ENCODE measurements at places on chromosomes 13 and 19.

GRCh38 chr13:91426913-91427312 lies 28.5 kb downstream of the GPC5 start:
- DNase-seq: no peak

- no peak for DNase-seq
Measured at GRCh38 chr19:34713262-34713637, 20.8 kb upstream of the ZNF181 start.

DNA sequence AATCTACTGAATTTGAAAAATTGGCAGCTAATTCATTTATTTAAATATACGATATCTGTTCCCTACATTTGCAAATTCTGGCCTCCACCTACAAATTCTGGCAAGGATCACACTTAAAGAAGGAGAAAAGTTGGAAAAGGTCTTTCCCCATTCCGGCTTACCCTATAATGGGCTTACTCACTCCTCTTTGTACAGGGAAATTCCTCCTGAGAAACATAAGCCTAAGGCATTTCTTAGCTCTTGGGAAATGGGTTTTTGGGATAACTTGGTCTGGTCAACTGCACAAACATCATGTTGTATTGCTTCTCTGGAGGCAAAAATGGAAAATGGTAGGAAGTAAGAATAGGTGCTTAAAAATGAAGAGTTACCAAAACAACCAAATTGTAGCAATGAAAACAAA lies 25.5 kb downstream of the KCTD12 start:
- DNase-seq: no peak

- no peak for DNase-seq
Measured at GRCh38 chr13:100394005-100394695, 194.4 kb downstream of the GGACT start.

DNA sequence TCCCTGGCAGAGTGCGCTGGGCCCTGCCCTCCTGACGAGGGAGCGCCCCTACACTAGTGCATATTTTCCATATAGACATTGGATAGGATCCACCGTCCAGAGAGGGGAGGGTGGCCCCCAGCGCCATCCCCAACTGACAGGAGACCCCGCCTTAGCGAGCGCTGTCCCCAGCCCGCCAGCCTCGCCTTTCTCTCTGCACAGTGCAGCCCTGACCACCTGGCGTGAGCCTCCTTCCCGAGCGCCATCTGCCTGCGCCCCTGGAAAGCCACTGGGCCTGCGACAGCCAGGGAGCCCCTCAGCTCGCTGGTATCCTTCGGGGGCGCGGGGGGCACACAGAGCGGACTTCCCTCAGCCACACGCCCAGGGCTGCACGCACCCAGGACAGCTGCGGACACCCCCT lies 42.1 kb upstream of the ATP12A start:
- no peak for DNase-seq

- DNase-seq: no peak
Measured at GRCh38 chr13:42396501-42396900, 124.5 kb downstream of the AKAP11 start.

- no peak for DNase-seq
Measured at GRCh38 chr13:48093588-48093987, 1.3 kb downstream of the MED4 start.

DNA sequence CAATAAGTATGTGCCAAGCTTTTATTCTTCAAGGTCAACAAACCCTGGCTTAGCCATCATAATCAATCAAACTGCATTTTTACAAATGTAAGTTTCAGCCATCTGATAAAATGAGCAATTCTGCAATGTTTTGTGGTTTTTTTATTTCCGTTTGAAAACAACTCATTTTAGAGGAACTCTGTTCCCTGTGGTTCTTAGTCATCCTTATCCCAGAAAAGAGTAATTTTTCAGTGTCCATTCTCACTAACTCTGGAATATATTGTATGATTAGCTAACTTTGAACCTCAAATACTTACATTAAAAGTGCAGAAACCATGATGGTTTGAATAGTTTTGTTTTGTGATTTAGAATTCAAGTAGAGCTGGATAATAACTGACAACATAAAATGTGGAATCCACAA lies 87.6 kb downstream of the IRS2 start:
- no peak for DNase-seq

GRCh38 chr13:98056839-98057410 lies 86.0 kb upstream of the FARP1 start:
- DNase-seq: no peak

DNA sequence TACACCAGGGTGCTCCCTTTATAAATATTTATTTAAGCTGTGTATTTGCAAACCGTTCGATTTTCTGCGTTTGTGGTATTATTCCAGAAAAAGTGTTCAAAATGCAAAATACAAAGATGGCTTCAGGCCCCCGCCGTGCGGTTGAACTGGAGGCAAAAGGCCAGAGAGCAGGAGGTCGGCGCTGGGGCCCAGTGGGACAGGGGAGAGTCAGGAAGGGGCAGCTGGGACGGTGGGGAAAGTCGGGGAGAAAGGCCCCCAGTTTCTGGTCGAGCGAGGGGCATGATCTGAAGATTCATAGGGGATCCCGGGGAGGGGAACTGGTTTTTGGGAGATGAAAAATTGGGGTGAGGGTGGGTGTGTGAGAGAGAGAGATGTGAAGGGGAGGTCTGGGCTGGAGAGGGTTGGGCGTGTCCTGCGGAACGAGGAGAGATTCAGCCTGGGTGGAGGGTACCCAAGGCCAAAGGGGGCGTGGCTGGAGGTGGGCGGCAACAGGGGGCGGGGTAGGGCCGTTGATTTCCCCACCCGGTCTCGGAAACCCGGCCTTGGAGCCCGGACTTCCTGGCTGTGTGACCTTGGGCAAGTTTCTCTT lies 678 bp downstream of the ISOC2 start:
- DNase-seq: no peak

- DNase-seq: no peak
Measured at GRCh38 chr13:109870274-109870673, 83.9 kb upstream of the IRS2 start.

- no peak for DNase-seq
Measured at GRCh38 chr13:98280176-98280510, 103.1 kb upstream of the RNF113B start.

DNA sequence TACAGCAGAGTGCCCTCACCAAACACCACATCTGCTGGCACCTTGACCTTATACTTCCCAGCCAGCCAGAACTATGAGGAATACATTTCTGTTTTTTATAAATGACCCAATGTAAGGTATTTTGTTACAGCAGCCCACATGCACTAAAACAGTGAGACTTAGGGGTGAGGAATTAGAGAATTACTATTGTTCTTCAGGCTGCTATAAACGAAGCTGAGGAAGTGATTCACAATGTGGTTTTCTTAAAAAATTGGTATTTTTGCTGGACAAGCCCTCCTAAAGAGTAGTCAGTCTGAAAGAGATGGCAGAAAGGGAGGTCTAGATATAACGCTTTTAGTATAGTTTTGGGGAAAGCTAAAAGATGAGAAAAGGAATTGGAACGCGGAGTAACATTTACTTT lies 101.0 kb downstream of the SLITRK6 start:
- no peak for DNase-seq

- no peak for DNase-seq
Measured at GRCh38 chr13:45401314-45401713, 16.9 kb downstream of the SLC25A30 start.

DNA sequence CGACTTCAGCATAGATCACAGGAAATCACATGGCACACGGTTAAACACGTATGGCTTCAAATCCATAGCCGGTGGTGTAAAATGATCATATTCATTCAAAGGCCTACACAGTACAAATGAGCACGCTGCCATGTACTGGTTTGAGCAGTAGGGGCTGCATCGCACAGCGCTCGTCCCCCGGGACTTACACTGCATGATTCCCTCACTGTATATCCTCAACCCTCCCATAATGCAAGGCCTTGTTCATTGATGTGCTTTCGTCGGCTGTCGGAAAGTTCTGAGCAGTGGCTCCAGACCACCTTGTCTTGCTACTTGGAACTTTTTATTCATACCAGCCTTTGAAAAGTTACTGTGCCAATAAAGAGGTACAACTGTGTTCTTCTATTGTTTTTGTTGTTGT lies 578.2 kb downstream of the MYO16 start:
- no peak for DNase-seq

GRCh38 chr13:88628882-88629281 lies 957.7 kb downstream of the SLITRK5 start:
- no peak for DNase-seq

- no peak for DNase-seq
Measured at GRCh38 chr13:70311191-70311590, 202.9 kb upstream of the KLHL1 start.

DNA sequence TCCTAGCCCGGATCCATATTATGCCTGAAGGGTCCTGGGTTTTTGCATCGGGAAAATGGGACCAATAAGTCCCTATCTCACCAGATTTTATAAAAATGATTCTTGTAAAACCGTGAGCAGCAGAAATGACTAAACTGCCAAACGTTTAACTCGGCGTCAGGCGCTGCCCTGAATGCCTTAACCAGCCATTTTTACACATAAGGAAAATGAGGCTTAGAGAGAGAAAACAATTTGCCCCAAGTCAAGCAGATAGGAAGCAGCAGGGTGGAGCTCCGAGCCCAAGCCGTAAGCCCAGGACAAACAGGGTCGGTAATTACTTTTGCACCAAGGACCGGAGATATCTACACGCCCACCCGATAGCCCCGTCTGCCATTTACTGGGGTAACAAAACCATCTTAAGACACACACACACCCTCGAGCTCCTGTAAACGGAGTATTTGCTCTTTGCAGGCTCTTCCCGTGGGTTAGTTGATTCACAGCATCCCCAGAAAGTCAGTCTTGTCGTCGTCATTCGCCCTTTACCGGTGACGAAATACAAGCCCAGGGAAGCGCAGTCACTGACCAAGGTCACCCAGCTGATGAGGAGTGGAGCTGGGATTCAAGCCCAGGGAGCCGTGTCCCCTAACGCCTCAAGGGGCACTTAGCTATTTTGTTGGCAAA lies 16.0 kb upstream of the MRI1 start:
- DNase-seq: no peak

DNA sequence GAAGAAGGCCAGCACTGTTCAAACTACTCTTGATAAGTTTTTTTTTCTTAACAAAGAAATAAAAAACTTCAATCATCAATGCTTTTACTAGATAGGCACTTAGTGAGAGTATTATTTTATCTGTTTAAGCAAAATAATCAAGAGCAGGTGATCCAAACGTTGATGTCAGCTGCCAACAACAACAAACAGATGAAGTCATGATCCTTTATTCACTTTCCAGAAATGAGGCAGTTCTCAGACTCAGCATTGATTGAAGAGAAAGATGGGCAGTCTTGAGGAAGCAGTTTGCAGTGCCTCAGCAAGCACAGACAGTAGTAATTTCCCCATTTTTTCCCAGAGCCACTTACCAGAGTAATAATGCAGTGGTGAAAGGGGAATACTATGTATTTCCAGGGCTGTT lies 38.4 kb upstream of the CSNK1A1L start:
- DNase-seq: no peak

GRCh38 chr19:14603990-14604387 lies 21.1 kb downstream of the CLEC17A start:
- no peak for DNase-seq

DNA sequence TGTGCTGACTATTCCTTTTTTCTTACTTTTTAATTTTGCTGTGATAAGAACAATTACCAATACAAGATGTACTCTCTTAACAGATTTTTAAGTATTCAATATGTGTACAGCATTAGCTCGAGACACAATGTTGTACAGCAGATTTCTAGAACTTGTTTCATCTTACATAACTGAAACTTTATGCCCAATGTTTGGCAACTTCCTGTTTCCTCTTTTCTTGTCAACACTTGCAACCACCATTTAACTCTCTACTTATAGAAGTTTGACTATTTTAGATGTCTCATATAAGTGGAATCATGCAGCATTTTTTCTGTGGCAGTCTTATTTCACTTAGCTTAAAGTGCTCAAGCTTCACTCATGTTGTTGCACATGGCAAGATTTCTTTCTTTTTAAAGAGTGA lies 1426.8 kb downstream of the SLITRK5 start:
- no peak for DNase-seq

DNA sequence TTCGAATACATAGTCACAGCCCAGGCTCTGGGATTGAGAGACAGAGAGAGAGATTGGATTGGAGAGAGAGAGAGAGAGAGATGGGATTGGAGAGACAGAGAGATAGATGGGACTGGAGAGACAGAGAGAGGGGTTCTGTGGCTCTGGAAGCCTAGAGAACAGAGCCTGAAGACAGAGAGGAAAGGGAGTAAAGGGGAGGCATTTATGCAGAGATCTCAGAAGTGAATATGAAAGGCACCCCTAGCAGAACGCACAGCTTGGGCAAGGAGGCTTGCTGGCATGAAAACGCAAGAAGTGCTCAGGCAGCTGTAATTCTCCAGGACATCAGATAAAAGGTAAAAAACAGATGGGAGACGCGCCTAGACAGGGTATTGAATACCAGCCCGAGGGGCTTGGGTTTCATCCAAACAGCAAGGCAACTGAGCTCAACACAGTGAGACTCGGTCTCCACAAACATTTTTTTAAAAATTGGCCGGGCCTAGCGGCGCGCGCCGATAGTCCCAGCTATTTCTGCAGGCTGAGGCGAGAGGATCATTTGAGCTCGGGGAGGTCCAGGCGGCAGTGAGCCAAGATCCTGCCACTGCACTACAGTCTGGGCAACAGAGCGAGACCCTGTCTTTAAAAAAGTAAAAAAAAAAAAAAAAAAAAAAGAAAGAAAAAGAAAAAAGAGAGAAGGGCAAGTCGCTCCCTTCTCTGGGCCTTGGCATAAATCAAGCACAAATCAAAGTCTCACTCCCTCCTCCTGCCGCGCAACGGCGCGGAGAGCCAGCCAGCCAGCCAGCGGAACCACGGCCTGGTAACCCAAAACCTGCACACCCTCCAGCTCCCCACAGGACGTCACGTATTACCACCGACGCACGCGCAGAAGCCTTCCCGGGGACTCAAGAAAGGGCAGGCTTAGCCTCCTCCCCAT lies 774 bp upstream of the PPP2R1A start:
- DNase-seq: no peak

- DNase-seq: no peak
Measured at GRCh38 chr13:113924184-113924901, 49.5 kb downstream of the C13orf46 start.

DNA sequence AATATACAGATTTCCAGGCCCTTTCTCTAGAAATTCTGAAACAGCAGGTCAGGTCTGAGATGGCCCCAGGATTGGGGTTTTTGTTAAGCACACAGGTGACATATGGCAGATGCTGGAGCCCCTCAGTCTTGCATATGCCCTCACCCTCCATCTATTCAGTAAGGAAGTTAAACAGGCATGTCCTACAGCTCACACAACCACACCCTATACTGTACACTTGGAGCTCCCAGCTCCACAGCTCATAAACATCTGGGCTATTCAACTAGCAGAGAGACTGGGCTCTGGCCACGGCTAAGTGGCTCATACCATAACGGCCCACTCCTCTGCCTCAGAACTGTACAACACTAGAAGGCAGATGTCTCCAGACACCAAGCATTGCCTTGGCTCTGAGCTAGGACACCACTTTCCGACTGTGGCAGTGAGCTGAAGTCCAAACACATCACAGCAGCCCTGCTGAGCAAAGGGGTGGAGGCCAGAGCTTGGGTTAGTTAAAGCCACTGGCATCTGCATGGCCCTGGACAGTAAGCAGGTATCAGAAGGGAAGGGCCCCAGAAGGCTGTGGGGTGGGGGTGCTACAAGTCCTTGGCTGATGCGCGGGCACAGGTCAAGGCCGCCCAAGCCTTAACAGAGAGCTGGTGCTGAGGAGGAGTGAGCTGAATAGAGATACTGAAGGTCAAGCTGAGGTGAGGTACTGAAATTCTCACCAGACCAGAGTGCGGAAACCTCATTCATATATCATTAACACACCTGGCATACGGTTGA lies 79.1 kb downstream of the ABCC4 start:
- DNase-seq: no peak

Measured in GOT3 (cell line).